Left lobe of liver (tissue), 2 donors: ENCODE measurements at places on chromosomes 4 and X.

GRCh38 chr4:3026540-3026939 is 47.8 kb downstream of the HTT-AS start:
- DNase-seq, result no peak

DNA sequence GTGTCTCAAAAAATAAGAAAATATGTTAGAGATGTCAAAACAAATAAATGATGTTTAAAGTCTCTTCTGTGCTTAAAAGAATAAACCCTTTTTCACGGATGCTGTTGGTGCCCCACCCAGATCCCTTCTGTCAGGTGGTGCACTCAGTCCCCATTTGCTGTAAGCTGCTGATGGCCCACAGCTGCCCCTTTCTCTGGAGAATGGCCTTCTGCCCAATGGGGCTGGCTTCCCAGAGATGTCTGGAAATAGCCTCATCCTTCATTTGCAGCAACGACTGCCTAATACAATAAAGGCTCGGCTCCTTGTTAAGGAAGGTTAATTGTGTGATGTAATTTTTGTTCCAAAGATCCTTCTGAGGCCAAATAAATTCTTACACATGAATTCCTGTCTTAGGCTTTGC is 31.8 kb downstream of the ETNPPL start:
- DNase-seq, result no peak

DNA sequence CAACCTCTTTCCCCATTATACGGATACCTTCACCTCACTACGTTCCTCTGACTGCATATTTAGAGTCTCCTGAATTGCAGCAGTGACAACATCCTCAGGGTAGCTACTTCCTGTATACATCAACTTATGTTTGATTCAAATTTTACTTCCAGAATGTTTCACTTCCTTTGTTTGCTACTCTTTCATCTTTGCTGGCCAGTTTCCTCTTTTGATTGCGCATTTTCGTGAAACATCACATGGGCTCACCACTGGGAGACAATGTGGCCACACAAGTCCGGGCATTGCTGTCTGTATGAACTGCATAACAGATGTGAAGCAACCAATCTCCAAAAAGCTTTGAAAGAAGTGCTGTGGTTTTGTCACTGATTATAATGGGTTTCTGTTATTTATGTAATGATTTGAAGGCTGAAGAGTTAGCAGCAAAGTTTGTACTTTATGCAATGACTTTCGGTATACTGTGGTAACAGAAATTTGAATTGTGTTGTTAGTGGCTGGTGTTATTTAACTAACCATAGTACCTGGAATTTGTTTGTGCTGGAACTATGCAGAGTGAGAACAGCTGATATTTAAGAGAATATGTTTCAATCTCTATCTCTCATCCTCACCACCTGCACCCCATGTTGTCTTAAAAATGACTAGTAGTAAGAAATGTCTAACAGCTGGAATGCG is 7.4 kb downstream of the SNCA start:
- DNase-seq, result no peak

GRCh38 chrX:96372313-96373046 is 312.2 kb upstream of the DIAPH2 start:
- DNase-seq, result no peak

DNA sequence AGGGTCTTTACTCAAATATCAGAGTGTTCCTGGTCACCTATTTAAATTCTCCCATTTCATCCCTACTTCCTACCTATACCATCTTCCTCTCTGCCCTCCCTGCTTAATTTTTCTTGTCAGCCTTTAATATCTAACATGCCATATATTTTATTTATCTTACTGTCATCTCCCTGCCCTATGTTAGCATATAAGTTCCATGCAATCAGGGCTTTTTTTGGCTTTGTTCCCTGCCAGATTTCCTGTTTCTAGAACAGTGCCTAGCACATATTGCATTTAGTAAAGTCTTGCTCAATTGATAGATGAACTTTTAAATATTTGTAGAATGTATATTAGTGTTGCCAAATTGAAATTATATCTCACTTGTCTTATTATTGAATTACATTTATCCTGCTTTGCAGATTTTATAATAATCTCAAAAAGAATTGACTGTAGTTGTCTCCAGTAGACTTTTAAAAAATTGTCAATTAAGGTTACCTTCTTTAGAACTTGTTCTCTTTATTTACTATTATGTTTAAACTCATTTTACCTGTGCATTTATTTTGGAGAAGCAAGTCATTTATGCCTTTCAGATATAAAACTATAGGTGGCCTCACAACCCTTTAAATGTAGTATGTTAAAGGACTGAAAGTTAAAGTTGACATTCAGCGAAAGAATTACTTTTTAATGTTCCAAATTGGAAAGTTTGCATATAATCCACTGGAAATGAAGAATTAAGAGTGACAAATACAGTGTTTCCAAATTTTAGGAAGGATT is 108.2 kb upstream of the BMPR1B start:
- no peak for DNase-seq

DNA sequence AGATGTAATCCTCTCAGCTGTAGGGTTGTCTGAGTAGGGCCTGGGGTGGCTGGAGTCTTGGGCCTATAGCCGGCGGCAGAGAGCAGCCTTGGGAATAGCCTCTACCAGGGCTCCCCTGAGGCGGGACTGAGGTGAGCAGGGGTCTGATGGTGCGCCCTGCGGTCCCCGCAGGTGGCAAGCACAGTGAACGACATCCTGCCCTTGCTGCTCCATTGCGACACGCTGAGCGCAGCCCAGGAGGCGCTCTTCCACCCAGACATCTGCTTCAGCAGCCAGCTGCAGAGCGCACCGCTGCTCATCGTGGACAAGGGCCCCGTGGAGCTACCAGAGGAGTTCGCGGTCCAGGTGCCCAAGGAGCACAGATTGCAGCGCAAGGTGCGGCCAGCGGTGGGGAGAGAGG is 317.0 kb downstream of the ADGRL3 start:
- DNase-seq, result no peak

DNA sequence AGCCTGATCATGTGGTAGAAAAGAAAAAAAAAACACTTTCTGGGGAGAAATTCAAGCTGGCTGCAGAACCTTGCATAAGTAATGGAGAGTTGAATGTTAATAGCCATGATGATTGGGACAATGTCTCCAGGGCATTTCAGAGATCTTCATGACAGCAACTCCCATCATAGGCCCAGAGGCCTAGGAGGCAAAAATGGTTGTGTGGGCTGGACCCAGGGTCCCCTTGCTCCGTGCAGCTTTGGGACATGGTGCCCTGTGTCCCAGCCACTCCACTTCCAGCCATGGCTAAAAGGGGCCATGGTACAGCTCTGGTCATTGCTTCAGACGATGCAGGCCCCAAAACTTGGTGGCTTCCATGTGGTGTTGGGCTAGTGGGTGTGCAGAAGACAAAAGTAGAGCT is 1170.9 kb downstream of the C4orf33 start:
- DNase-seq, result no peak

GRCh38 chrX:55026143-55026542 is 4.6 kb downstream of the ALAS2 start:
- no peak for DNase-seq

DNA sequence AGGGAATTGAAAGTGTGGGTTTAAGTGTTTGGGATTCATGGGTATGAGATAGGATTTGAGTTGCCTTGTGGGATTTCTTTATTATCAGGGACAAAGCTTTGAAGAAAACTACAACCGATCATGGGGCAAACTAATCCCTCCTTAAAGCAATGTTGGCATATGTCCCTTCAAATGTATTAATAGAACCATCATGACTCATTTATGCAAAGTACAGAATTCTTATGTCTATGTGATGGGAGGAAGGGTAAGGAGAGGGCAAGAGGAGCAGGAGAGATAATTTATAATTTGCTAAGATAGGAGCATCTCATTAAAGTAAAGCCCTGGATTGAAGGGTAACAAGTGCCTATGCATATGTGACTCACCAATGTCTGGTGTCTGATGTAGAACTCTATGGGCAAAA is 94.2 kb downstream of the PHEX start:
- no peak for DNase-seq

- DNase-seq, result no peak
These were observed 12.8 kb downstream of the SCD5 start for GRCh38 chr4:82785611-82786400.

DNA sequence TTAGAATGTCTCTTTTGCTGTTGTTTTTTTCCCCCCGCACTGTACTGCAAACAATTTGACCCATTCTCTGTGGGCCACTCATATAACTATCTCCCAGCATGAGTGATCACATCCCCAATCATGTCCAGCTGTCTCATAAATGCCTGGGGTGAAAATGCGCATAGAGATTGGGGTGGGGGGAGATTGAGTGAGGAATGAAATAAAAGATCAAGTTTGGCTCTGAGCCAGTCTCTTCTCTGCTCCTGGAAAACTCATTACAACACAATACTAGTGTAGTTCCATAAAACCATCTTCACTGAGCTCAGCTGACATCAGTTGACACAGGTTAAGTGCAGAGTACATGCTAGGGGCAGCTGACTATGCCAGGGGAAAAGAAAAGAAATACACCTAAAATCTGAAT is 96.9 kb downstream of the EGF start:
- DNase-seq, result no peak

GRCh38 chr4:174444390-174444789 is 77.9 kb downstream of the HPGD start:
- DNase-seq, result no peak

- DNase-seq, result no peak
These were observed 25.7 kb downstream of the ARL9 start for GRCh38 chr4:56531149-56531770.

DNA sequence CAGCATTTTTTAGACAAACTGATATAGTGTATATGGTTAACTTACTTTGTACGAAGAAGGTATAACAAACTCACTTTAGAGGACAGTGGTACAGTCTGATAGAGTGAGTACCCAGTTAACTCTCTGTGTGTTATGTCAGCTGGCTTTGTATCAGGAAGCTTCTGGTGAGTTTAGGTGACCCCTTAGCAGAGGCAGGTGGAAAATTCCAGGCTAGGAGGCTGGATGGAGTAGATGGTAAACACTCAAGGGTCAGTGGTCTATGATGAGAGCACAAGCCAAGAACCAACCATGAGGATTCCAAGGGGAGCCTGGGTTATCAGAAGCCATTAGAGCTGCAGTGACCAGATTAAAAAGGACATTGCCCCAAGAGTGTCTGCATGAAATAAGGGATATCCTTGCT is 227.3 kb upstream of the CENPE start:
- peak; percentile 64 for DNase-seq

DNA sequence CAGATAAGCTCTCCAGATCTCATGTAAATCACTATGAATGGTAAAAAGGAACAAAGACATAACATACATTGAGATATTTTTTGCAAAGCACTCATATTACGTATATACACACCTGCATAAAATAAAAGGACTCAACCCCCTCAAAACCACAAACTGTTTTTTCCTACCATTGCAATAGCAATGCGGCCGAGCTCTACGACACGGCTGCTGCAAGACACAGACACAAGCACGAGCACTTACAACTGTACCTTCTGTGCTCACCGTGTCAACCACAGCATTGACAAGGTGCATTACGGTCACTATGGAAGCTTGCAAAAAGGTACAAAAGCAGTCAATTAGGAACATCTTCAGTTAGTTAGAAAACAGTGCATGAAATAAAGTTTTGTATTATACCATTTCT is 37.1 kb upstream of the MTNR1A start:
- no peak for DNase-seq

DNA sequence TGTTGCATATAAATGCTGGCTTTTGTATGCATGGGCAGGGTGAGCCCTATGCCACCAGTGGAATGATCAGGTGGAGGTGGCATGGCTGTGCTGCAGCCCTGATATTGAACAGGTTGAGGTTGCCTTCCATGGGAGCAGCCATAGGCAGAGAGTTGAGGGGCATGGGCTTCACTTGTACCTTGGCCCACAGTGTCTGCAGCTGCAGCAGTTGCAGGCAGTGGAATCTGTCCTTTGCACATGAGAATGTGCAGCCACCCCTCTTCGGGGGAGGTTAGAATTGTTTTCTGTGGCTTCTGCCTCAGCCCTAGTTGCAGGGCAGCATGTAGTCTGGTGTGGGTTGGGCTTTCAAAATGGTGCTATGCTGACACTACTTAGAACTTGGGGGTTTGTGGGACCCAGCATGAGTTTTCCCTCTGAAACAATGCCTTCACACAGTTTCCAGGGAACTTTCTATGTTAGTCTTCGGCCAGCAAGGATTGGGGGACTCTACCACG is 25.4 kb upstream of the VSIG1 start:
- no peak for DNase-seq

- DNase-seq, result no peak
These were observed 25.7 kb downstream of the MAPK10 start for GRCh38 chr4:86334020-86334750.

- no peak for DNase-seq
These were observed 238.2 kb downstream of the MGST2 start for GRCh38 chr4:139903845-139904244.

DNA sequence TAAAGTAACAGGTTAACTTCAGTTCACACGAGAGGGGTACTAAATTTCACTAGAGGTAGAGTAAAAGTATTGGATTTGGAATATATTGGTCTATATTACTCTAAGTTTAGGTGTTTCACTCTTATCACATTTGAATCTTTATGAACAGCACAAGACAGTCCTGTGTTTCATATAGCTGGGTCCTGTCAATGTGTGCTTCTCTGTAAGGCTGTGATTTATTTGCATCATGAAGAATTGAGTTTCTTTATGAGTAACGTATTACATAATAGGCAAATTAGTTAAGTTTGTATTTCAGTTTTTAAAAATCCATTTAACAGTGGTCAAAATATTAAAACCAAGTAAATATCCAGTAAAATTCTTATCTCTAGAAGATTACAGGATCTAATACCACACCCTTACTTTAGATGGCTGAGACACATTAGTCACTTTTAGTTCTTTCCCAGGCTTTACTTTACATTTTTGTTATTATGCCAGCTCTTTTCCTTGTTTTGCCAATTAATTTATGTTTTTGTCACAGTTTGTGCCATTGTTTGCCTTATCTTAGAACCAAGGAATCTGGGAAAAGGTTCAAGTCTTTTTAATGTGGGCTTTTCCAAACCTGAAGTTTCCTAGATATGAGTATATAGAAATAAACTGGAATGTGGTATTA is 32.1 kb downstream of the NUDT6 start:
- no peak for DNase-seq

- peak; percentile 93 for DNase-seq
These were observed at the start of gene DGKQ for GRCh38 chr4:973431-974397. DGKQ (minus strand) TSS chr4:973569; CDS start chr4:973482, 87 bp downstream.

GRCh38 chrX:78839711-78840110 is 92.2 kb downstream of the LPAR4 start:
- no peak for DNase-seq

DNA sequence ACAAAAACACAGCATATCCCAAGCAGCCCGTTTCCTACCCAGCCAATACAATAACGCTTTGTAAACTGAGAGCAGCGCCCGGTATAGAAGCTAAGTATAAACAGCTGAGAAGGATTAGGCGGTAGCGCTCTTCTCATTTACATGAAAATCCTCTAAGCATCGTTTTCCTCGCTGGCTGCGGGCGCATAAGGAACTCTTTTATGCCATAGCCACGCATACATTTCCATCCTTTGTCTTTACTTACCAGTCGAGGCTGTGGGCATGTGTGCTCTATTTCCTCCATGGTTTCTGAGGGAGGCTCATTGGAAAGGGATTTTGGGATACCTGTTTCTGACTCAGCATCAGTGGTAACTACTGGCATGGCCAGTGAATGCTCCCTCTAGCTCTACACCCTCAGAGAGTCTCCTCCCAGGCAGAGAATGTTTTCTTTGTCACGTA is 383 bp downstream of the PCYT1B start:
- no peak for DNase-seq
